Activated CD4-positive, alpha-beta T cell treated with anti-CD3 and anti-CD28 coated beads for 48 hours (primary cell): ENCODE measurements at places on chromosomes 3 and 15.

- no peak for DNase-seq
These were observed 2.4 kb upstream of the C3orf20 start for GRCh38 chr3:14672588-14672987.

- no peak for DNase-seq
These were observed 476.3 kb downstream of the EPHB1 start for GRCh38 chr3:135271177-135272025.

DNA sequence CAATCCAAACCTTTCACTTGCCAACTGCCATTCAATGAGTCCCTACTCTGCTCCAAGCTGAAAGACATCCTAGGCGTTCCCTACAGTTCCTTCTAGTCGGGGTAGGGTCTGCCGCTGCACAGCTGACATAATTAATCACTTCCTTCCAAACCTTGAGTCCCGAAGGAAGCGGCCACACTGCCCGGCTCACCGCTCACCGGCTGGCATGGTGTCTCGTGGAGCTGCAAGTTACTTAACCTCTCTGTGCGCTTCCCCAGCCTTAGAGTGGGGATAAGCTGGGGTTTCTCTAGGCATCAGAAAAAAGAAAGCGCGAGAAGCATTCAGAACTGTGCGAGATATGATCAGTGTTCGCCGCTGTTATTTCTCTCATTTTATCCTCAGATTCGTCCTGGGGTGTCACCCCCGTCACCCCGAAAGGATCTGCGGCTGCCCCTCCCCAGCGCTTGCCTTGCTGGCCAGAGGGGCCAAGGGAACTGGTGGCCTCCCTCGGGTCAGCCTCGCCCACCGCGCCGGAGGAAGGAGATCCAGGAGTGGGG, 748 bp downstream of the MRPS25 start:
- peak; percentile 44 for DNase-seq

DNA sequence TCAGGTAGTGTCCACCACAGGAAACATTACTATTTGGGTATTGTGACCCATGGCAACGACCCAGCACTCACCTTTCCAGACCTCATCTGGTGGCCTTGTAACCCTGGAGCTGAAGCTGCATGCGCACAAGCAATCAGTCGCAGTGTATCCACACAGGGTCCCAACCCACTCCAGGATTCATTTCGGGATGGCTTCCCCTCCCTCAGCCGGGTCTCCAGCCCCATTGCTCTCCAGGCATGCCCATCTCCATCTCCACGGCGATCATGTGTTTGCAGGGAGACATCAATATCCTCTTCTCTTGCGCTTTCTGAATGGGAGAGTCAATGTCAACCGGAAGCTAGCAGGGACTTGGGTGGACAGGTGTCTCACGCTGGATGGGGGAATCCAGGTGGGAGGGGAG, 35.2 kb downstream of the GOLGA6L2 start:
- DNase-seq: no peak

DNA sequence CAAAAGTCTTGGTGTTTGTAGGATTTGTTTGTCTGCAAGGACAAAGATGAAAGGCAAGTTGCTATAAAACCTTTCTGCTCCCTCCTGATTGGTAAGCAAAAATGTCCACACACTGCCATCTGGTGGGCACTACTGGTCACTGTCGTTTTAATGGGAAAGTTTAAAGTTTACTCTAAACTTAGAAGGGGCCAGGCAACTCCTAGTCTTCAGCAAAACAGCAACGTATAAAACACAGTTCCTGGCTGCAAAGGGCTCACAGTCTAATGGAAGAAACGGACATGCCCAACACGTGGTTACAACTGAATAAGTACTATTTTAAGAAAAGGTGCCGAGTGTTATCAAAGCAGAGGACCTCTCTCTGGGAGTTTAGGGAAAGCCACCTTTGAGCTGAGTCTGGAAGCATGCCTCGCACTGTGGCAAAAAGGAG, 23.7 kb upstream of the TPRG1 start:
- peak; percentile 77 for DNase-seq

DNA sequence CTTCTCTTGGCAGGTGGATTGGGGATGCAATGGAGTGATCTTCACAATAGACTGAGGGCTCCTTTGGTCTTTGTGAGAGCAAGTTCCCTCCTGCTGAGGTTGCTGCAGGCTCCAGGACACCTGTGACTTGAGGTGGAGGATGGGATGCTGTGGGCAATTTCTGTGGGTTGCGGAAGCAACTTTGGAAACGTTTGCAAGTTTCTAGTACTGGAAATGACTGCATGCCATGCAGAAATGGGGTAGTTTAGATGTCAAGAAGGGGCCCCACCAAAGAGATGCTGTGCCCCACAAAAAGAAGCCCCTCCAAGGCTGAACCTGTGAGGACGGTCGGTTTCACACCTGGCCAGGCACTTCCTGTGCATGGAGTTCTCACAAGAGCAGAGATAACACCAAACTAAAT, 80.4 kb upstream of the XCR1 start:
- no peak for DNase-seq

DNA sequence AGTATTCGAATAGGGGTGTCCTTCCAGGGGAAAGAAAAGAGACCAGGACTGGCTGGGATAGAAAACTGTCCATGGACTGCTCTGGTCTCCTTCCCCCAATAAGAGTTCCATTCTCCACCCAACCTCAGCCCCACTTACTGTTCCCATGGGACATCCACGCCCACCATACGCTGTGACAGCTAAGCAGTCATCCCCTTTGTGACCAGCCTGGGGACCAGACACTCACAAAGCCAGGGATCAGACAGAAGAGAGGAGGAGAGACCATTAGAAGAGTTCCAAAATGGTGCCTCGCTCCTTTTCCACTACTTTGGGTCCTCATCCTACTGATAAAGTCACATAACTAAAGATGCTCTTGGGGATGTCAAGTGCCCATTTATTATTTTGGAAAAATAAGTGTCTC, 27.6 kb upstream of the GNB5 start:
- DNase-seq: no peak

DNA sequence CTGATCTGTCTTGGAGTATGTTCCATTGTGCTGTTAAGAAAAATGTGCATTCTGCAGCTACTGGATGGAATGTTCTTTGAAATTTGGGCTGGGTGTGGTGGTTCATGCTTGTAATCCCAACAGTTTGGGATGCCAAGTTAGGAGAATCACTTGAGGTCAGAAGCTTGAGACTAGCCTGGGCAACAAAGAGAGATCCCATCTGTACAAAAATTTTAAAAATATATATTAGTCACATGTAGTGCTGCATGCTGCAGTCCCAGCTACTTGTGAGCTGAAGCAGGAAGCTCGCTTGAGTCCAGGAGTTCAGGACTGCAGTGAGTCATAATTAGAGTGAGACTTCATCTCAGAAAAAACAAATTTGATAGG, 62.8 kb upstream of the PLSCR4 start:
- no peak for DNase-seq

DNA sequence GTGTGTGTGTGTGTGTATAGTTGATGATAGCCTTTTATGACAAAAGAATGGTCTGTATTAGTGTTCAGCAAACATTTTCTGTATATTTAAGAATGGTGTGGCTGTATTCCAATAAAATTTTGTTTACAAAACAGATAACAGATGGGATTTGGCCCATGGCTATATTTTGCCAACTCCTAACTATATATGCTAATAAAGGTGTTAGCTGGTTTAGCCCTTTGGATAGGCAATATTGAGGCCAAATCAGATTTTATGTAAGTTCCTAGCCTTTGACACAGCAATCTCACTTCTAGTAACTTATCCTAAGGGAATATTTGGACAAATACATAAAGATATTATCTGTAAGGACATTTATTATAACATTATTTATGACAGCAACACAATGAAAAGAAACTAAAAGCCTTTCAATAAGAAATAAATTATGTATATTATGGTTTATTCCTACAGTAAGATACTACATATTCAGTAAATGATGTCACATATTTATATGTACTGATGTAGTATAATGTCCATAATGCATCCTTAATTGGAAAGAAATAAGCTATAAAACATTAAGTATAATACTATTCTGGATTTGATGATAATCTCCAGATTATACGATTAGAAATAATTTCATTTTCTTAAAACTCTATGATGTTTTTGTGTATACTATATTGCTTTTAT, 264.0 kb downstream of the RBMS3 start:
- DNase-seq: no peak

DNA sequence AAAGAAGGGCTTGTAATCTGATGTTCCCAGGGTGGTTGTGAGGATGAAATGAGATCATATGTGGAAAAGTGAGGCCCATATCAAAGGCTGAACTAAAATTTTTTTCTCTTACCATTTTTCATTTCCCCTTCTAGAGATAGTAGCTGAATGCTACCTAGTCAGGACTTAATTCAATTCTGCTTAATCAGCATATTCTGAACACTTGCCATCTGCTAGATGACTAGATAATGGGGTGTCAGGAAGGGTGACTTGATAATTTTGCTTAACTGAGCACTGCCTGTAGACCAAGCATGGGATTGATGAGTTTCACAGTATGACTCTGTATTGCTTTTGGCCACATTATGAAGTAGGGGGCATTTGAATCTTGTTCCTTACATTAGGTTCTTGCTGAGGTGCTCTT, 136.2 kb downstream of the CHST2 start:
- DNase-seq: no peak

DNA sequence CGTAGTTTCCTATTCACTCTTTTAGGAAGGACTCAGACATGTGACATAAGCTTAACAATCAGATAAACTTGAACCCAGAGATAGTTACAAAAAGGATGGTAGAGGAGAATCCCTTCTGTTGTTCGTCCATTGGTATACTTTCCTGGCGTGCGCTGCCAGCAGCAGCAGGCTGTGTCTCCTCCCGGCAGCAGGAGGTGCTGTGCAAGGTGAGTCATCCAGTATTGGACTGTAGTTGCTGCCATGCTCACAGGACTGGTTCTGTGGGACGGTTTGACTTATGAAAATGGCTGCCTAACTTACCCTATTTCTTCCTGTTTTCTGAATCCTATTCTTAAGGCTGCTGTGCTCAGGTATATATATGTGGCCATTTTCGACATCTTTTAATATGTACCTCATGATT, 253.4 kb upstream of the LRRC3B start:
- no peak for DNase-seq

- DNase-seq: peak; percentile 25
These were observed 542 bp downstream of the PLOD2 start for GRCh38 chr3:146160321-146160963.

- DNase-seq: no peak
These were observed 40.6 kb downstream of the ARNT2 start for GRCh38 chr15:80444680-80445251.

DNA sequence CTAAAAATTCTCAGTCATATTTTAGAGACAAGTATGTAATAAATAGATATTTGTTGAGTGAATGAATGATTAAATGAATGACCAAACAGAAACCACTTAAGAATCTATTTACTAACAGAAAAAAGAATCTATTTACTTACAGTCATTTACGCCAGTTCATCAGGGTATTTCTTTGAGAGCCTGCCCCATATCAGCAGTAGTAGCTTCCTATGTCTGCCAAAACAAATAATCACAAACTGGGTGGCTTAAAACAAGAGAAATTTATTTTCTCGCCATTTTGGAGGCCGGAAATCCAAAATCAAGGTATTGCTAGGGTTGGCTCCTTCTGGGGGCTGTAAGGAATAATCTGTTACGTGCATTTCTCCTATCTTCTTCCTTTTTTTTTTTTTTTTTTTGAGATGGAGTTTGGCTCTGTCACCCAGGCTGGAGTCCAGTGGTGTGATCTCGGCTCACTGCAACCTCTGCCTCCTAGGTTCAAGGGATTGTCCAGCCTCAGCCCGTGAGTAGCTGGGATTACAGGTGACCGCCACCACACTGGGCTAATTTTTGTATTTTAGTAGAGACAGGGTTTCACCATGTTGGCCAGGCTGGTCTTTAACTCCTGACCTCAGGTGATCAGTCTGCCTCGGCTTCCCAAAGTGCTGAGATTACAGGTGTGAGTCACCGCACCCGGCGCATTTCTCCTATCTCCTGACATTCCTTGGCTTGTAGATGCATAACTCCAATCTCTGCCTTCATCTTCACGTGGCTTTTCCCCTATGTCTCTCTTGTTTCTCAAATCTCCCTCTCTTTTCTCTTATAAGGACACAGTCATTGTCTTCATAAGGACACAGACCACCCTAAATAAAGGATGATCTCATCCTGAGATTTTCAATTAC, 65.2 kb upstream of the SPPL2A start:
- DNase-seq: no peak

DNA sequence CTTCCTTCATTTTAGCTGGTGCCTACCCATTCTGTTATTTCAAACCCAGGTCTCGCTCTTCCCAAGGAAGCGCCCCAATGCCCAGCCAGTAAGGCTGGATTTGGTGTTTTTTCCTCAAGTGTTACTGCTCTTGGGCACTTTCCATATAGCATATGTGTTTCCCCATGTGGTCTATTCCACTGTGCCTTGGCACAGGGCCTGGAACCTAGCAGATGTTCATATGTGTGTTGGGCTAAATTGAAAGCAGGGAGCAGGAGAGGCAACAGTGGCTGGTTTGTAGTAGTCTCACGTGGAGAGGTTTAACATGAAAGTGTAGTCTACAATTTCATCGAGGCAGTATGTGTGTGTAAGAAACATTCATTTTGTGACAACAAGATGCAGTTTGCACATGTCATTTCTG, 48.2 kb upstream of the TEX264 start:
- DNase-seq: no peak

DNA sequence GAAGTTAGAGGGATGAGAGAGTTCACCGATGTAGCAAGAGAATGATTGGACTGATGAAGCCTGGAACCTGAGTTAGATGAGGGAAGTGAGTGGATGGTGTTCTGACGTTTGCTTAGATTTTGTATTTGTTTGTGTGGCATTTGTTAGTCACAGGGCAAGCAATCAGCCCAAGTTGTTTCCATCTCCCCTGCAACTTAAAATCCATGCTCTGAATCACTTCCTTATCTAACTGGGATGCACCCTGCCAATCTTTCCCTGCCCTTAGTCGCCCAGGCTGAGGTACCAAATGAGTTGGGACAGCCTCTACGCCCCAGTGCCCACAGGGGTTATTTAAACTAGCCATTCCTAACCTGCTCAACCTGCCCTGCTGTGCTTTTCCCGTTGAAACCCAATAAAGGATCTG, 12.6 kb downstream of the PAQR5 start:
- DNase-seq: no peak

DNA sequence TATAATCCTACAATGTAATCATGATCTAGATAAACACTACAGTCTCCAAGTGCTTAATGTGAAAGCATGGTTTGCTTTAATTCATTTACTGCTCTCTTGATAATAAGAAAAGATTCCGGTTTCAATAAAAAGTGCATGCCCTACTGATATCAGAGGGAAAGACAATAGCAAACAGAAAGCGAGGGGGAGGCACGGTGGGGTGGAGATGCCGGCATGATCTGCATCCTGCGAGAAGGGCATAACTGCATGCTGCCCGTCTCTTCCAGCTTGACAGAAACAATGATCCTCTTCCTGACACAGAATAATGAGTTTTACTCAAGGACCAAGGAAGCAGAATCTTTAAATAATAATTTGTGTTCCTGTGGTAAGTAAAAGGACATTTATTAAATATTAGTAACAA, 51.7 kb downstream of the GOLIM4 start:
- no peak for DNase-seq

DNA sequence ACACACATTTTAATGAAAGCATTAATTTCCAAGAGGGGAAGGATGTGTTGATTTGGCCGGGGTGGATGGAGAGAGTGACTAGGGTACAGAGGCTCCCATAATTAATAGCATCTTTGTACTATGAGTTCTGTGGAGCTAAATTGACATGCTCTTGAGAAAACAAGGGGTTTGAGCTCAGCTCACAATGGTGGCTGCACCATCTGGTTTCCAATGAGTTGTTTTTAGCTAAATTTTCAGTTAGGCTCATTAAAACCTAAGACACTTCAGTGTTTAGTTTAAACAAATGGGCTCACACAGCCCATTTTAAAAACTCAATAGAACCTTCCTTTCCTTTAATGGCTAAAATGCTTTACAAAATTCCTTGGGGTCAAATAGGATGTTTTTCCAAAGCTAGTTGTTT, 199.7 kb downstream of the TNIK start:
- no peak for DNase-seq
